Thyroid gland (tissue), 4 donors: ENCODE measurements at places on chromosomes 4 and X.

- DNase-seq: no peak
Measured at GRCh38 chr4:153292897-153293741, 51.4 kb upstream of the MND1 start.

DNA sequence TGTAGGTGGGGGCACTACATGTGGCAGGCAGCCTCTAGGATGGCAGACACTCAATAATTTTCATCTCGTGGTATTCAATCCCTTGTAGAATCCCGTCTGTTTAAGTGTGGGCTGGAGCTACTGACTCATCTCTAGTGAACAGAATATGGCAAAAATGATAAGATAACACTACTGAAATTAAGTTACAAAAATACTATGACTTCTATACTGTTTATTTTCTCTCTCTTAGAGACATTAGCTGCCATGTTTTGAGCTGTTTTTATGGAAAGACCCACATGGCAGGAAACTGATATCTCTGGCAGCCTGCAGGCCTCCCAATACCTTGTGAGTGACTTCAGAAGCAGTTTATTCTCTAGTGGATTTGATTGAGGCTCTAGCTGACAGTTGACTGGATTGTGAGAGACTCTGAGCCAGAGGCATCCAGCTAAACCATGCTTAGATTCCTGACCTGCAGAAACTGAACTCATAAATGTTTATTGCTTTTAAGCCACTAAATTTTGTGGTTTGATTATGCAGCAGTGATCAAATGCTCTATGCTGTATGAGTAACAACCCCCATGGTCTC, 298.8 kb upstream of the CTSO start:
- DNase-seq: no peak

GRCh38 chr4:183200453-183200852, 101.4 kb downstream of the WWC2 start:
- peak; percentile 93 for DNase-seq

GRCh38 chrX:152632445-152633097, 5.1 kb upstream of the GABRQ start:
- DNase-seq: peak; percentile 60

- DNase-seq: no peak
Measured at GRCh38 chr4:742096-742741, 36.6 kb downstream of the PCGF3 start.

DNA sequence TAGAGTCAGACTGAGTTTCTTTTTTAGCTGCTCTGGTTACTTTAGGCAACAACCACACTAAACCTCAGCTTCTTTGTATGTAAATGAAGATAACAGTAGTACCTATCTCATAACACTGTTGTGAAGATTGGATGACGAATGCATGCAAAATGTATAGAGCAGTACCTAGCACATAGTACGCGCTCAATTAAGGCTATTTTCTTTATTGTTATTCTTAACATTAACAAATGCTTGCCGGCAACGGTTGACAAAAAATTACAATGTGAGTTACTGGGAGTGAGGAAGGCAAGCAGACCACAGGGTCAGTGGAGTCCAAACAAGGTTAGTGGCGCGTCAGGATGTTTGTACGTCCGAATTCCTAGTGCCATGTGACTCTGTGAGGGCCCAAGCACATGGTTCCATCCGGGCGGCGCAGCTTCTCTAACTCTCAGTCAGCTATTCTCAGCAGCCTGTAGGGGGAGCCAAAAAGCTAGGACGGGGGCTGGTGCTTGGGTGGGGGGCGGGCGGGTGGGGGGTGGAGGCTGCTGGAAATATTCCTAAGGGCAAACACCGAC, 821 bp upstream of the NALF2 start:
- DNase-seq: peak; percentile 79

DNA sequence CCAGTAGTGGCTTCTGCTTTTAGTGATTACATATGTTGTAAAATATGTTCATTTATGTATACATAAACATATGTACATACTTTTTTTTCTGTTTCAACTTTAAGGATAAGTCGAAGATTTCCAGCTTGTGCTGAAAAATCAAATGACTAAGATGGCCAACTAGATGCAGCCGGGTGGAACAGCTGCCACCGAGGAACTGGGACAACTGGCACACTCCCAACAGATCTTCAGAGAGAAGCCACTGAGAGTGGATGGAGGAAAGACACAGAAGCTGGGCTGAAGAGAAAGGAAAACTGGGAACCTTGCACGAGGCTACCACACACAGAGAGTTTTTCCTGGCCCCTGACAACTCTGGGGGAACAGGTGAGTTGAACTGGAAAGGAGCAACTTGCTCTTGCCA, 207.5 kb downstream of the FAM47B start:
- no peak for DNase-seq

- no peak for DNase-seq
Measured at GRCh38 chr4:146245850-146246249, 31.5 kb downstream of the REELD1 start.

DNA sequence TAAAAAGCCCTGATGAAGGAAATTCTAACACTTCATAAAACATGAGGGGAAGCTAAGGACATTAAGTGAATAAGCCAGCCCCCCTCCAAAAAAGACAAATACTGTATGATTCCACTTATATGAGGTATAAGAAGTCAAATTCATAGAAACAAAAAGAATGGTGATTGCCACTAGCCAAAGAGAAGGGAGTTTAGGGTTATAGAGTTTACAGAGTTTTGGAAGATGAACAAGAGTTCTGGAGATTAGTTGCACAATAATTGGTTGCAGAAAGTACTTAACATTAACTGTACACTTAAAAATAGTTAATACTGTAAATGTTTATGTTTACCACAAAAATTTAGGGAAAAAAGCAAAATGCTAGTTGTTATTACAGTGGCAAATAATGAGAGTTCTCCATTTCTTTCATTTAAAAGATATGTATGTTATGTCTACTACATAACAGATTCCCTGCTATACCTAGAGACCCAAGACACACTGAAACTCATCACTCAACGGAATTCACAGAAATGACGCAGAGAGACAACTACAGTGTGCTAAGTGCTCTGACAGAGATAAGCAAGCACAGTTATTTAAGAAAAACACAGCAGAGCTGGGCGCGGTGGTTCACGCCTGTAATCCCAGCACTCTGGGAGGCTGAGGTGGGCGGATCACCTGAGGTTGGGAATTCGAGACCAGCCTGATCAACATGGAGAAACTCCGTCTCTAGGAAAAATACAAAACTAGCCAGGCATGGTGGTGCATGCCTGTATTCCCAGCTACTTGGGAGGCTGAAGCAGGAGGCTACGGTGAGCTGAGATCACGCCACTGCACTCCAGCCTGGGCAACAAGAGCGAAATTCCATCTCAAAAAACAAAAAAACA, 37.2 kb downstream of the EIF4E start:
- DNase-seq: no peak

DNA sequence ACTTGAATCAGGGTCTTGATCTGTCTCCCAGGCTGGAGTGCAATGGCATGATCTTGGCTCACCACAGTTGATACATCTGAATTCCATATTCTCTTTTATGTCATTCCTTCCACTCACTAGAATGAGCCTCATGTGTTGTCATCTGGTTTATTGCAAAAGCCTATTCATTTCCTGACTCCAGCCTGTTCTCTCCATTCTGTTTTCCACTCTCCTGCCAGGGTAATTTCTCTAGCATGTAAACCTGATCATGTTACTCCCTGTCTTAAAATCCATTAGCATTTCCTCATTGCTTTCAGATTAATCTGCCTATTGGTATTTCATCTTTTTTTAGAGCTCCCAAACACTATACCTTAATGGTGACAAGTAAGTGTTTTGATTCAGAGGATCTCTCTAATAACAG, 4.3 kb upstream of the DDX60L start:
- no peak for DNase-seq

GRCh38 chrX:39242187-39242586, 440.9 kb downstream of the MID1IP1 start:
- peak; percentile 9 for DNase-seq

GRCh38 chr4:20395160-20395773, 143.6 kb downstream of the SLIT2 start:
- DNase-seq: peak; percentile 46

DNA sequence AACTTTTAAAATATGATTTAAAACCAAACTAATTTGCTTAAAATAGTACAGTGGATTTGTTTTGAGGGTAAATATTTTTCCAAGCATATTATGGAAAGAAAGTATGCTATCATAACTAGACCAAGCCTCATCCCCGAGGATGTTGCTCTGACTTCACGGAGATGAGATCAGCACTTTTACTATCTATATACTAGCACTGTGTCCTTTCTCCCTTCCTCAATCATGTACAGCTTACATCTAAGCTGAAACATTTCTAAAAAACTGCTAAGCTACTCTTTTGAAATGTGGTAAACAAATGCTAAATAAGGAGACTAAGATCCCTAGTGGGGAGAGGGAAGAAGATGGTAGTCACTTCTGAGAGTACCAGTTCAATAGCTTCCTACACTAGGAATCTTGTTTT, 23.8 kb downstream of the AMMECR1 start:
- no peak for DNase-seq

- no peak for DNase-seq
Measured at GRCh38 chrX:38206542-38206941, 14.1 kb downstream of the SRPX start.

- no peak for DNase-seq
Measured at GRCh38 chrX:71225676-71226075, 2.7 kb downstream of the GJB1 start.

GRCh38 chrX:2680486-2681348, 10.4 kb upstream of the CD99 start:
- DNase-seq: no peak

DNA sequence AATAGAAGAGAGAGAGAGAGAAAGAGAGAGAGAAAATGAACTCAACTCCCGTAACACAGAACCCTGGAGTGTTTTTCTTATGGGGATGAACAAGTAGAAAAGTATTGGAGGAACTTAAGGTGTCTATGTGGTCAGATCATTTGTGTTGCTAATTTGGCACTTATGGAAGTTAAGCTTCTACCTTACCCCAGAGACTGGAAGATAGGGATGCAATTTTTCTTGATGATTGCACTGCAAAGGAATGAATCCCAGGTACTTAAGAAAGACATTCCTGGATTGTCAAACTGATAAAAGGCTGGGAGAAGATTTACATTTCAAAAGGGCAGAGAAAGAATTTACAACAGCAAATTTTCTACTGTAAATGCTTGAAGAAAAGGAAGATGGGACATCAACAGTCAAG, 57.2 kb downstream of the MAP9 start:
- no peak for DNase-seq
